Activated CD8-positive, alpha-beta memory T cell treated with anti-CD3 and anti-CD28 coated beads for 48 hours (primary cell): ENCODE measurements at places on chromosomes 2 and 18.

GRCh38 chr2:86747711-86748639, 27.9 kb downstream of the RMND5A start:
- no peak for DNase-seq

DNA sequence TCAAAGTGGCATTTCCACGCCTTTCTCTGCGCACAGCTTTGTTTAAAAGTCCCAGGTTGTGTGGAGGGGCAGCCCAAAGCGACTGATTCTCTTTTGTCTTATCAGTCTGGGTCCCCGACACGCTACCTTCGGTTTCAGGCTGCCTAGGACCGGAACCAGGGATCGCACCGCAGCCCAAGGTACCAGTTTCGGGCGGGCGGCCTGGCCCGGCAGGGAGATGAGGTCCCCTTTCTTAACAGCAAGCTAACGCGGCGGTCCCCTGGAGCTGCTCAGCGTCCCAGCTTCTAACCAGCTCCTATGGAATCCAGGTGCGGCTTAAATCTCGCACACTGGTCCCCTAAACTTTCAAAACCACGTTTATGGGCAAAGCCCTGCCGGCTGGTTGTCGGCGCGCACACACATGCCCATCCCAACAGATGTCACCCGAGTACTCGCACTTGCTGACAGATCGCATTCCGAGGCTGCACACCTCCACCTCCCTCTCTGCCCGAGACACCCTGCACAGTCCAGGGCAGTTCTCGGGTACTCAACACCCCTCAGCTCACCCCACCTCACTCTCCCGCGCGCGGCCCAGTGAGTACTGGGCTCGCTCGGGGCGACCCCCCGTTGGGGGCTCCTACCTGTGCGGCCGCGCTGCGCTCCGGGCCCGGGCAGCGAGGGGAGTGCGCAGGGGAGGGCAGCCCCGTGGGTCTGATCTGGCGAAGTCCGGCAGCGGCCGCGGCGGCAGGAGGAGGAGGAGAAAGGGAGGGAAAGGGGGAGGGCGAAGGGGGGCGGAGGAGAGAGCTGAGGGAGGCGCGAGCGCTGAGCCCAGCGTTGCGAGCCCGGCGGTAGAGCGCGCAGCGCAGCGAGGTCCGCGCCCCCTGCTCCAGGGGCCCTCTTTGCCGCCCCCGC, at the start of gene EFEMP1:
Gene EFEMP1 (minus strand): TSS at position 692 of the 891 bp plus-strand sequence. CDS start 1,342 bp downstream, outside the sequence.
- no peak for DNase-seq

GRCh38 chr2:128362889-128363228, 44.2 kb upstream of the HS6ST1 start:
- no peak for DNase-seq

DNA sequence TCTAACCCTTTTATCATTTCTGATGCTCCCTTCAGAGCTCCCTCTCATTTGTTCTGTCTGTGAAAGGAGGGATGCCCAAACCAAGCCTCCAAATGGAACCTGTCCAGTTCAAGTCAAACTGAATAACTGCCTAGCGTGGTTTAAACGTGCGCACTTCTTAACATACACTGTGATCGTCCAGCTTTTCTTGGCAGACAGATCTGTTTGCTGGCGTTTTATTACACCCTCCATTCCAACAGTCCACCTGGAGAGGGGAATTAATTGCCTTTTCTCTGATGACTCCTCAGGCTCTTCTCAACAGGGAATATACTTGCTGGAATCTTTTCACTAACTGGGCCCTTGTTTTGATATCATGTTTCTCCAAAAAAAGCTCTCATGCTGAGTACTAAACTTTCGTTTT, 379.2 kb upstream of the POU3F3 start:
- no peak for DNase-seq

GRCh38 chr2:83342860-83343329, 1116.2 kb downstream of the SUCLG1 start:
- no peak for DNase-seq

DNA sequence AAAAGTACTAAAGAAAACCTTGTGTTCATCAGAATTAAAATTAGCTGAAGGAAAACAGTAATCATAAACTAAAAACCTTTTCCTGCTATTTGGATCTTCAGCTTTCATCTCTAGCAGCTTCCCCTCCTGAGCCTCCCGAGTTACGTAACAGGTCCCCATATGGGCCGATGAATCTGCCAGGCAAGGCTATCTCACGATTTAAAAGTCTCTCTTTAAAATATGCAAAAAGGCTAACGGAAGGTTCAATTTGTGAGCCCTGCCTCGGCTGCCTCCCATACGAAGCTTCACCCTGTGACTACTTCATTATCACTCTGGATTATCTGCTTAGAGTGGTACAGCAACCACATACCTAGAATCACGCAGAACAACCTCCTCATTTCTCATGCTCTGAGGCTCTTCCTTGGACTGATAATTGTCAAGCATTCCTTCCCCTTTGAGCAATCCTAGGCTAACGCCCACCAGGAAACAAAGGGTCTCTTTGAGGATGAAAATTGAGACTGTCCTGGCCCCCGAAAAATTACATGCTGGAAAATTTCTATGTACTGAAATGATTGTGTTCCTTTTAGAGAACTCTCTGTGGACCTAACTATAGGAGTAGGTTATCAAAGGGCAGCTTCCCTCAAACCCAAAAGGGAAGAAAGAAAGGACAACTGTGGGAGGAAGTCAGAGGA, 147.4 kb downstream of the ZEB2 start:
- no peak for DNase-seq

DNA sequence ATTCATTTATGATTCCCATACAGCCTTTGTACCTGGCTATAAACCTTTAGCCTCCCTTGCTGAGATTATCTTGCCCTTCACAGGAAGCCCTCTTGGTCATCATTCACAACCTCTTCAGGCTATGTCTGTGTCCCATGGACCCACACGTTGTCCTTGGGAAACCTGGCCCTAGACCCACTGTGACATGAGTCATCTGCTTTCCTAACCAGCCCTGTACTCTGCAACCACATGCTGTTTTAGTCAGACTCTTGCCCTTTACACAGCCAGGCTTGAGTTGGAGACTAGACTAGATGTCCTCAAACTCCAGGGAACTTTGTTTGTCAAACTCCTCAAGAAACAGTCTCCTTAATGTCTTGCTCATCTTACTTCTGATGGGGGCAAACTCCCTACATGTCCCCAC, 229.3 kb upstream of the ZSWIM2 start:
- no peak for DNase-seq
